ENCODE measurements at places on chromosomes 2 and 18.

- DNase-seq: no peak
These were observed 96.5 kb downstream of the SEPTIN10 start for GRCh38 chr2:109517118-109517889.

DNA sequence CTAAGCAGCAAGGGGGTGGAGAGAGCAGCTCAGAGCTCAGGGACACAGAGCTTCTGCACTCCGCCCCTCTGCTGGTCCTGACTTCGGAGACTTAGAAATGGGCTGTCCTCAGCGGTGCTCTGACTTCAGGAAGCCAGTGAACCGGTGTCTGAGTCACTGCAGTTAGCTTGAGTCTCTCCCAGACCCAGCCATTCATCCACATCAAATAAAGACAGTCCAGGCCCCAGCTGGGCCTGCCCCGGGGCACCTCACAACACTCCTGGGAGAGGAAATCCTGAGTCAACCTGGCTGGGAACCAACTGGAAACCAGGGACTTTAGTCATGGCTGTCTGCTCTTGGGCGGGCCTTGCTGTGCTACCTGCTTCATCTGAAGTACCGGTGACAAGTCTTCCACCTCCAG is 5.4 kb upstream of the ITGB6 start:
- no peak for DNase-seq

- no peak for DNase-seq
These were observed 93.1 kb downstream of the TNFRSF11A start for GRCh38 chr18:62418258-62418657.

DNA sequence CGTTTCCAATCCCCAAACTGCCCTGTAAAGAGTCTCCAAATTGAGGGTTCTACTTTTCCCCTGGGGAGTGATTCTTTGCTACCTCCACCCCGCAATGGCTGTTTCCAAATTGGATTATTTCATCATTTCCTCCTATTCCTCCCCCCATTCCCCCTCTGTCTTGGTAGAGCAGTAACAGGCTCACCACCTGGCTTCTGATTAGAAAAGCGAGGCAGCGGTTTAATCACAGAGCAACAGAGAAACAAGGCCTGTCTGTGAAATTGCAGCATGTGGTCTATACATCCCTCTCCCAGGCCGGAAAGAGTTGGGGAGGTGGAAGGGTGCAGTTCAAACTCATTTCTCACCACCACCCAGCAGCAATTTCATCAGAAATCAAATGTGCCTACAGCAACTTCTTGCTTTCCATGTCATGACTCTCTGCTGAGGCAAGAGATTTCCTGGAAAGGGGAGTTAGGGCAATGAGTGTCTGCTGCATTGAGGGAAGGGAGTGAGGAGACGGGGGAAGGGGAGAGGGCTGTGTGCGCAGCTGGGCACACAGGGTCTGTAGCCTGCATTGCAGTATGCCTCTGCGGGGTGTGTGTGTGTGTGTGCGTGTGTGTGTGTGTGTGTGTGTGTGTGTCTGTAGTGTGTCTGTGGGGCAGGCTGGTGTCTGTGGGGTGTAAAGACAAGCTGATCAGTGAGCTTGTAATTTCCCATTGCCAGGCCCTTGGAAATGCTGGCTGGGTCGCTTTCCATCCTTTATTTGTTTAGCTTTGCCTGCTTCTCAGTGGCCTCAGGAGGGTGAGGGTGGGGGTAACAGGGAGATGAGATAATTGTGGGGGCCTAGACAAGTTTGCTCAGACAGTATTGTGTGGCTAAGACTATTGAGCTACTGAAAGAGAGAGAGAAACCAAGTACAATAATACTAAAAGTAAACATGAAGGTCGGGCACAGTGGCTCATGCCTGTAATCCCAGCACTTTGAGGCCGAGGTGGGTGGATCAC is 13.5 kb upstream of the IGFBP2 start:
- no peak for DNase-seq

DNA sequence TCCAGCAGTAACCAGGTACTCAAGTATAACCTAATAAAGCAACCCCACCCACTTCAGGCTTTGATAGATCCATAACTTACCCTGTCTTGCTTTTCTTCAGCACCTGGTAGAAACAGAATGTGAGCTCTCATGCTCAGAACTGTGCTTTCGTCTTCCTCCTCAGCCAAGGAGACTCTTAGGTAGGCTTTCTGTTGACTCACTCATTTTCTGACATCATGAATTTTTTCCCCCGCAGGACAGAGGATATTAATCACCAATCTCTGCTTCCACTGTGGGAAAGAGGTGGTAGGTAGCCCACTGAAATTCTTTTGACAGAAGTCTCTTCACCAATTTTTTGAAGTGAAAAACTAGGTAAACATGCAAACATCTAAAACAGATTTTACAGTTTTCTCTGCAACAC is 241.2 kb upstream of the KCNJ3 start:
- no peak for DNase-seq

DNA sequence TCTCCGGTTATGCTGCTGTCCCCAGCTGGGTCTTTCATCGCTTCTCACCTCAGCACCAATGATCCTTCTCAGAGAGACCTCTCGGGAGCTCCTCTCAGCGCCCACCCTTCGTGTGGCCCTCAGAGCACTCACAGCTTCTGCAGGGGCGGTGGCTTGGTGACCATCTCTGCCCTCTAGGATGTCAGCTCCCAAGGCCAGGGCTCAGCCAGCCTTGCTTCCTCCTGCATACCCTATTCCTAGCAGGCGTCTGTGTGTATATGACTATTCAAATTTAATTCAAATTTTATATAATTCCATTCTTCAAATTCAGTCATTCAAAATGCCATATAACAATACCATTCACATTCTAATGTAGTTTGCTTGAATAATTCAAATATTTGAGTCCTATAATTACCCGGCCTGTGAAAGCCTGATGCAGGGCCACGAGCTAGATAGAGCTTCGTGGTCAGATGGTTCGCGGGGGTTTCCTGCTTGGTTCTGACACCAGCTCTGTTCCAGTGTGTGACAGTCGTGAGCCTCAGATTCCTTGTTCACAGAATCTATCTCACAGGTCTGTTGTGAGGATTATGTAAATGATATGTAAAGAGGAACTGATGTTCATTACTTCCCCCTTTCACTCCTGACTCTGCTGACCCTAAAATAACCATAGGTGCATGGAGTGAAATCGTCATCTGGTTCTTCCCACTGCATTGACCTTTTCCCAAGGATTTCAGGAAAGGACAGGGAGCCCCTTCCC is 94.0 kb upstream of the CNGA3 start:
- no peak for DNase-seq

GRCh38 chr2:39728941-39729351 is 50.1 kb downstream of the THUMPD2 start:
- peak; percentile 18 for DNase-seq

DNA sequence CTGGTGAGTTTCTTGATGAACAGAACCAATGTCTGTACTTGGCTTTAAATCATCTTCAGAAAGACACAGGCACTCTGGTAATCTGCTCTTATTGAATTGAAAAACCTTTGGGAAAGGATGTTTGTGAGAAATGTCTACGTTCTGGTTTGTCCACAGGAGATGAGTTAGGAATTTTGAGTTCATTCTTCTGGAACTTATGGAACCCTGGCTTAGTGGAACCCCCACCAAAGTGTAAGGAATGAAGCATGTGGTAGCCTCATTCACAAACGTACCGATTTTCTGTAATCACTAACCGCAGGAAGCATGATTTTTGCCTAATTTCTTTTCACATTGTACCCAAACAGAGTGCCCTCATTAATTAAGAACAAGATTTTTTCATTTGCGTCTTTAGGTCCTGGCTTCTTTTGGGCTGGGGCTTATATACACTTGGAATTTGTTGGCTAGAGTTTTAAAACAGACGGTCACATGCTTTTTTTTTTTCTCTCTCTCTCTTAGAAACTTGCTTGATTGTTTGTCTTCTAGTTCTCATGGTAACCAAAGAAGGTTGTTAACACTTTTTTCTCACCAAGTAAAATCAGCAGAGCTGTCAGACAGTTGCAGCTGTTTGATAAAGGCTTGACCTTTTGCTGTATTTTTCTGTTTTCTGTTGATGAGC is 314.1 kb upstream of the THUMPD2 start:
- DNase-seq: no peak

DNA sequence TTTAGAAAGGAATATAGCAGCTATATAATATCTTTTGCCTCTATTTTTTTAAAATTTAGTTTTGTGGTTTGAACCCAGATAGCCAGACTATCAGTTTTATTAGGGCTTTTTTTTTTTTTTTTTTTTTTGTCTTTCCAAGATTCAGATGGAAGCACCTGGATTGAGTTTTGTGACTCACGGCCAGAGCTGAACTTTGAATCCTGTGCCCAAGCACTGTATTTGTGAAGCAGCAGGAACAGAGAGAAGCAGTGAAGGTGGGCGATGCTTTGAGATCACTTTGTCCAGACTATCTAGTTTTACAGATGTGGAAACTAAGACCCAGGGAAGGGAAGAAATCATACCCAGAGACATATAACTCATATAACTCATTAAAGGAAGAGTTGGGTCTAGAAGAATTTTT is 33.9 kb downstream of the RPL37A start:
- no peak for DNase-seq

GRCh38 chr2:172339371-172340010 is 87.9 kb upstream of the ITGA6 start:
- DNase-seq: no peak

- DNase-seq: peak; percentile 87
These were observed 54.7 kb downstream of the KCTD18 start for GRCh38 chr2:200454927-200455801.

GRCh38 chr2:21042958-21043743 is 722 bp downstream of the APOB start:
- DNase-seq: peak; percentile 51

DNA sequence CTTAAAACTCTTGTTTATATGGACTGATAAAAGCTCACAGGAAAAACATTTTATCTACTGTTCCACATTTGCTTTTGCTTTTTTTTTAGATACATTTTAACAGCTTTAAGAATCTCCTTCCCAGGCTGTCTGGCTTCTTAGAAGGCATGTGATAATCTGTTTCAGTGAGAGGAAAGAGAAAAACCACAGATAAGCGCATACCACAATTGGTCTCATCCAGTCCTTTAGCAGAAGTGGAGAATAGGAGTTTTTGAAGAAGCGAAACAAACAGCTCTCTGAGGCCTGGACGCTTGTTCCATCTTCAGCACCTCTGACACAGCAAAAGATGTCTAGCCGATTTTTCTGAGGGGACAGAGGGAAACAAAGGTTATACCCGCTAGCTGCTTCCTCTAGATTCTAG is 37.6 kb downstream of the RMC1 start:
- DNase-seq: peak; percentile 58

- no peak for DNase-seq
These were observed 86.4 kb downstream of the AP1S3 start for GRCh38 chr2:223751012-223751411.

- DNase-seq: no peak
These were observed 1317.5 kb upstream of the CELF4 start for GRCh38 chr18:38883111-38883510.

DNA sequence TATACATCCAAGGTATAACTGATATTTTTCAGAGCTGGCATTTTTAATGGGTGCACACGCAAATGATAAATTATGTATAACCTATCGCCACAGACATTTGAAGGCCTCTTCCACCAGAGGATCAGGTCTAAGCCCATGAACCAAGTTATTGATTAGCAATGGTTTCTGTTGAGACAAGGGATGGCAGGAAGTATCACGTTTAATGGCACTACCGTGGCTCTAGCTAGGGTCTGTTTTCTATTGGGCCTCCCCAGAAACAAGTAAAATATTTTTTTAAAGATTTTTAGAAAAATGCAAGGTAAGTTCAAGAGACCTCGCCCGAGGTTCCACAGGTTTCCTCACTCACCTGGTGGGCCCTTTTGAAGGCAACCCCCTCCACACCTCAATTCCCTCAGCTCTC is 667 bp downstream of the GFPT1 start:
- DNase-seq: no peak

DNA sequence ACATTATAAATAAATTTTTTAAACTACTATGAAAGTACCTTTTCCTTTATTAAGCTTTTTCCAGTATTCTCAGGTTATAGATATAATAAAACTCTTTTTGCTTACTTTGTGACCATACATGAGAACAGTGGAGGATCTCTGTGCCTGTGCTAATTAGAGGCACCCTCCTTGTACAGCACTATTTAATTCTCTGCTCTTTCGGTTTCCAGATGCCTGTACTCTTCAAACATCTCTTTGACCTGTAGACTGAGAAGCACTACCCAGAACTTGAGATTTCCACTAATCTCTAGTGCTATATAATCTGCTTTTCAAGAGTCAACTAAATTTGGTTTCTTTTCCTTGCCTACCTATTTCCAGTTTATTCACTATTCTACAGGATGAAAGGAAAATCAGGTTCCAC is 131.1 kb downstream of the GULP1 start:
- no peak for DNase-seq

GRCh38 chr18:55286257-55286825 is 301.7 kb downstream of the TCF4 start:
- no peak for DNase-seq

- DNase-seq: no peak
These were observed 91.5 kb downstream of the CCBE1 start for GRCh38 chr18:59605633-59606192.

GRCh38 chr18:24397131-24397693 is 412 bp downstream of the OSBPL1A start:
- DNase-seq: peak; percentile 41

DNA sequence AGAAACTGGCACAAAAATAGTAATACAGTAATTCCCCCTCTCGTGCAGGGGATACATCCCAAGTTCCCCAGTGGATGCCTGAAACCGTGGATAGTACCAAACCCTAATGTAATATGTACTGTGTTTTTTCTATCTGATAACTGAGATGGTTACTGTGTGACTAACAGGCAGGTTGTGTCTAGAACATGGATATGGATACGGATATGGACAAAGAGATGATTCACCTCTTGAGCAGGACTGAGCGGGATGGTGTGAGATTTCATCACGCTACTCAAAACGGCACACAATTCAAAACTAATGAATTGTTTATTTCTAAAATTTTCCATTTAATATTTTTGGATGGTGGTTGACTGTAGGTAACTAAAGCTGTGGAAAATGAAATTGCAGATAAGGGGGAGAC is 3.4 kb downstream of the MBD1 start:
- no peak for DNase-seq

- DNase-seq: no peak
These were observed 4.6 kb upstream of the DLX1 start for GRCh38 chr2:172080641-172081220.

DNA sequence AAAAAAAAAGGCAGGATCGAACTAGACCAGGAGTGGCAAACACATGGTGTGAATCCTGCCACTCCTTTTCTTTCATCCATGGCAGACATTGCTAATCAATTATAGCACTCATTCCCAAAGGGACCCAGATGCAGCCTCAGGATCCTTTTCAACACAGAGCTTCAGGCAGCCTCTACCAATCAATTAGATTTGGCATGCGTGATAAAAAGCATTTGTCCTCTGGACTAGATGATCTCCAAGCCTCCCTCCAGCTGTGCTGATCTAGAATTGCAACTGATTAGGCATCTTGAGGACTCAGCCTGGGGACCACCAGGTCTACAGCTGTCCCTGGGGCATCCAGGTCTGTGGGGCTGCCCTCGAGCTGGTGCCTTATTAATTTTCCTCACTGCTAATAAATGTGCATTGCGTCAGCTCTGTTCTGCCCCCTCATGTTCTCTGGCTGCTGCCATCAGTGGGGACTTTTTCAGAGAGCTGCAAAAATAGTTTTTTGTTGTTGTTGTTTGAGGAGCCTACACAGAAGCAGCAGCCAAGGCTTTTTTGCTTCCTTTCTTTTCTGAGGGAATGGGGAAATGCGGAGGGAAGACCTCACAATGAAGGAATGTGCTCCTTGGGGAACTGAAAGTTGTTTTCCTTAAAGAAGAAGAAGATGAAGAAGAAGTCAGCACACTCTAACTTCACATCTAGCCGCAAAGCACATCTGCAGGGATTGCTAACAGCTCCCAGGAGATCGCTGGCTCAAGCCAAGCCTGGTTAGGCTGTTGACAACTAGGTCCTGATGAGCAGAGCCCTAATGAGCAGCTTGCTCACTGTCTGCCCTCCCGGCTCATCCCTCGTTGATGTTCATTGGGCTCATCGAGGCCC is 8.8 kb upstream of the ATOH8 start:
- no peak for DNase-seq

All from activated CD4-positive, alpha-beta T cell treated with anti-CD3 and anti-CD28 coated beads, Interleukin-2, amount 50 U/mL, for 16 hours (primary cell).